A375 (cell line): ENCODE measurements at places on chromosomes 4 and X. TPM values are rescaled to one million over a fixed set of nuclear protein-coding genes. Genes with fewer than 3 reads are reported as not detected.

The FAM47E gene
- total RNA-seq = 0.61 and 1.1 TPM in 2 replicates

The SUPT20HL1 gene
- total RNA-seq = not detected in 2 replicates

The PTCHD1 gene
- not detected in 2 replicates for total RNA-seq

The IGSF1 gene
- total RNA-seq = 0.13 and 0.15 TPM in 2 replicates

The MAN2B2 gene
- 5.8 and 9.0 TPM in 2 replicates for total RNA-seq

The TLR10 gene
- total RNA-seq = 0.05 TPM in 1 of 2 replicates, not detected in the other

The HSD17B13 gene
- 0.19 and 0.72 TPM in 2 replicates for total RNA-seq

The DCAF12L1 gene
- not detected in 2 replicates for total RNA-seq

The VCX3A gene
- 108 and 112 TPM in 2 replicates for total RNA-seq

The CYSLTR1 gene
- total RNA-seq = 0.16 TPM in 1 of 2 replicates, not detected in the other

The BGN gene
- total RNA-seq = 7.6 and 7.9 TPM in 2 replicates

The GABRQ gene
- total RNA-seq = not detected in 2 replicates
